Left renal pelvis (tissue), 4 donors: ENCODE measurements at places on chromosomes 1 and 21.

- DNase-seq, result no peak
These were observed 44.6 kb downstream of the PTPRC start for GRCh38 chr1:198683449-198683848.

- no peak for DNase-seq
These were observed 6.4 kb downstream of the SSBP3 start for GRCh38 chr1:54399765-54400164.

DNA sequence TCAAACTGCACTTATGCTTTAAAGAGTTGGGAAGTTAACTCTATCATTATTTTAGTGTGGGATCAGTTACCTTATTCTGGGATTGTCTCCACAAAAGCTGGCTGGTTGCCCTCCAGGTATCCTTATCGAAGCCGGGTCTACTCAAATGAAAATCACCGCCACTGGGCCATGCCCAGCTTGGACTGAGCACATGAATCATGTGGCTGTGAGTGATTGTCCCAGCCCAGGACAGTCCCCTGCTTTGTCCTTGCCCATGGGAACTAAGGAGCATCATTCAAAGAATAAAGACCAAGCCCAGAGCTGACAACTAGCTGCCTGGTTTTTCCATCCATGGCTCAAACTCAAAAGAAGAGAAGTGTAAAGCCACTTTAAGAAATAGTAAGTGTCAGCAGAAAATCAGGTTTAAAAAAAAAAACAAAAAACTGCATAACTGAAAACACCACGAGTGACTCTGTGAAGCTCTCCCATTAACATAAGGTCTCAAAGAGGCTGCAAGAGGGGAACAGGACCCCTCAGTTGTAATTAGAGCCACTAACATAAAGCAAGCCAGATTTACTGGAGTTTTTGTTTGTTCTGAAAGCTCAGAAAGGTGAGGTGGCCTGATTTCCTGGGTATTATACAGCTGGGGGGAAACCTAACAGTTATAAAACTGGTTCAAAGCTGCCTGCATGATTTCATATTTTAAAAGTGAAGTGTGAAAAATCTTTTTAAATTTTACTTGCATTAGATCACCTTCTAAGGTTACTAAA is 91.5 kb downstream of the KIF14 start:
- no peak for DNase-seq

GRCh38 chr1:241799416-241799815 is 48.6 kb upstream of the EXO1 start:
- no peak for DNase-seq

DNA sequence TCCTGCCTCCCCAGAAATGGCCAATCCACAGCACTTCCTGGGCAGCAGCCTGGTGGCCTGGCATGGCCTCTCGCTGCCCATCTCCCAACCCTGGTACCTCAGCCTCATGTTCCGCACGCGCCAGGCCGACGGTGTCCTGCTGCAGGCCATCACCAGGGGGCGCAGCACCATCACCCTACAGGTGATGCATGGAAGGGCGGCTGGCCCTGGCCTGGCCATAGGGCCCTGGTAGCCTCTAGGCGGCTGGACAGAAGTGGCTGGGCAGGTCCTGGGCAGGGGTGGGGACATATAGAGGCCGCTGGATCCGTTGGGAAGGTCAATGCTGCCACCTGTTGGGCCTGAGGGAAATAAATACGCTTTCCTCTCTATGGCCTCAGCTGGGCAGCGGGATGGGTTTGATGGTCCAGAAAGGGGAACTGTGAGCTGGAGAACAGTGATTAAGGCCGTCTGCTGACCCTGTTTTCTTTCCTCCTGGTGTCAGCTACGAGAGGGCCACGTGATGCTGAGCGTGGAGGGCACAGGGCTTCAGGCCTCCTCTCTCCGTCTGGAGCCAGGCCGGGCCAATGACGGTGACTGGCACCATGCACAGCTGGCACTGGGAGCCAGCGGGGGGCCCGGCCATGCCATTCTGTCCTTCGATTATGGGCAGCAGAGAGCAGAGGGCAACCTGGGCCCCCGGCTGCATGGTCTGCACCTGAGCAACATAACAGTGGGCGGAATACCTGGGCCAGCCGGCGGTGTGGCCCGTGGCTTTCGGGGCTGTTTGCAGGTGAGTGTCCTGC is 14.4 kb downstream of the CELSR2 start:
- no peak for DNase-seq

DNA sequence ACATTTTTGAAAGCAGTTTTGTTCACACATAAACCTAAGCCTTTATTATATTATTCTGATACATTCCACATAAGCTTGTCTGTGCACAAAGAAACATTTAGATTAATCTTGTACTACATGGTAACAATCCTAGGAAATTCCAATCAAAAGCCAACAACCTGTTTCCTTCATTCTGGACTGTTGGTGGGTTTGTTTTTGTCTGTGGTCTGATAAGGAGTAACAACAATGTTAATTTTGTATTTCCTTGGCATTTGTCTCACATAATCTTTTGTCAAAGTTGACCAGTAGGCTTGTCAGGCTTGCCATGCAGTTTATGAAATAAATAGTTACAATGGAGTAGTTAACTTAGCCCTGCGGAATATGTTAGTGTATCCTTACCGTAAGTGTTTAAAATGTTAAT is 183.3 kb downstream of the DHRS3 start:
- DNase-seq, result no peak

DNA sequence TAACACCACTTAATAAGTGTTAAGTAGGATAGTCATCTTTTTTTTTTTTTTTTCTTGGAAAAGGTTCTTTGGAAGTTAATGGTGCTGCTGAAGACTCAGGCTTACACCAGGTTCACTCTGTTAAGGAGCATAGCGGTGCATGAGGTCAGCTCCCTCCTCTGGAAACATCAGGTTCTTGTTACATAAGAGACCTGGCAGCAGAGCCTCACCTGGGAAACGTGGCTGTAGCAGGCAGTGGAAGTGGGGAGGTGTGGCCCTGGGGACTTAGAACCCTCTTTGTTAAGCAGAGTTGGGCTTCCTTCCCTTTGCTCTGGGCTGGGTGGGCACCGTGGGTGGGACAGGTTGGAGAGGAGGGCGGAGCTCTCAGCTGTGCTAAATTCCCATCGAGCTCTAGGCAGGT is 104.1 kb downstream of the CNIH3 start:
- DNase-seq, result no peak

DNA sequence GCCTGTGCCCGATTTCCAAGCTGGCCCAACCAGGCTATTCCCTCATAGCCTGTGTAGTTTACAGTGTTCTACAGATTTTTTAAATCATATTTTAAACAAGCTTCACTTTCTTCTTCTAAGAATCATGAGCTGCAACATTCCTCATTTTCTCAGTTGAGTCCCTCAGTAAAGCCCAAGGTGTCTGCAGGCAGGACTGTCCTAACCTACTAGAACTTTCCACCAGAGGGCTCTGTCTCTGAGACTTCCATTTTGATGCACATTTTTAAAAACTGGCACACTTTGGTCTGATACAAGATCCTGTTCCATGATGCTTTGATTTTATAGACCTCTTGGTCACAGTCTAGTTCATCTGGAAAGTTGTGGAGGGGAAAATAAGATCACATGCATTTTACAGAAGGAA is 21.6 kb upstream of the SLAMF6 start:
- DNase-seq, result no peak

- no peak for DNase-seq
These were observed 117.0 kb upstream of the ERRFI1 start for GRCh38 chr1:8142955-8143629.

DNA sequence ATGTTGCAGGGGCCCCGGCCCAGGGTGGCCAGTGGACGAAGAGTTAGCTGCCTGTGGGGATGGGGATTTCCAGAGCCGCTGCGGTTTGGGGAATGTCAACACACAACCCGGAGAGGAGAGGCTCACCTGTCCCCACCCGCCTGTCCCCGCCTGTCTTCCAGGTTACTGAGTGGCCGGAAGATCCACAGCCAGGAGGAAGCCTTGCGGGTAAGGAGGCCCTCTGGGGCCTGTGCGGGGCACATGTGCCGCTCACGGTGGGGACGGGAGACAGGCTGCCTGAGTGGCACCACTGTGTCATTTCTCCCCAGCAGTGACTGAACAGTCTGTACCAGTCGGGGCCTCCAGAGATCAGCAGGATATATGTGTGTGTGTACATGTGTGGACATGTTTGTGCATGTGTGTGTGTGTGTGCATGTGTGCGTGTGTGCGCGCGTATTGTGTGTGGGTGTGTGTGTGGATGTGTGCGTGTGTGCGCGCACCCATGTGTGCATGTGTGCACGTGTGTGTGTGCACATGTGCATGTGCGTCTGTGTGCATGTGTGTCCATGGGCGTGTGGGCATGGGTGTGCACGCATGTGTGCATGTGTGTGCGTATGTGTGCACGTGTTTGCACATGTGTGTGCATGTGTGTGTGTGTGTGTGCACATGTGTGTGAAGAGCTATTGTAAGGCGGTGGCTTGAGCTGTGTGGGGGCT is 25.6 kb downstream of the CSTB start:
- DNase-seq, result no peak

- no peak for DNase-seq
These were observed 22.8 kb downstream of the SLAMF7 start for GRCh38 chr1:160761886-160762285.

GRCh38 chr1:2650967-2651645 is 18.3 kb upstream of the MMEL1 start:
- no peak for DNase-seq

- no peak for DNase-seq
These were observed 33.5 kb downstream of the EPHA10 start for GRCh38 chr1:37731312-37732019.

GRCh38 chr1:172350856-172351255 is 69.6 kb upstream of the C1orf105 start:
- no peak for DNase-seq

- no peak for DNase-seq
These were observed 98.6 kb downstream of the ENAH start for GRCh38 chr1:225554216-225554812.

DNA sequence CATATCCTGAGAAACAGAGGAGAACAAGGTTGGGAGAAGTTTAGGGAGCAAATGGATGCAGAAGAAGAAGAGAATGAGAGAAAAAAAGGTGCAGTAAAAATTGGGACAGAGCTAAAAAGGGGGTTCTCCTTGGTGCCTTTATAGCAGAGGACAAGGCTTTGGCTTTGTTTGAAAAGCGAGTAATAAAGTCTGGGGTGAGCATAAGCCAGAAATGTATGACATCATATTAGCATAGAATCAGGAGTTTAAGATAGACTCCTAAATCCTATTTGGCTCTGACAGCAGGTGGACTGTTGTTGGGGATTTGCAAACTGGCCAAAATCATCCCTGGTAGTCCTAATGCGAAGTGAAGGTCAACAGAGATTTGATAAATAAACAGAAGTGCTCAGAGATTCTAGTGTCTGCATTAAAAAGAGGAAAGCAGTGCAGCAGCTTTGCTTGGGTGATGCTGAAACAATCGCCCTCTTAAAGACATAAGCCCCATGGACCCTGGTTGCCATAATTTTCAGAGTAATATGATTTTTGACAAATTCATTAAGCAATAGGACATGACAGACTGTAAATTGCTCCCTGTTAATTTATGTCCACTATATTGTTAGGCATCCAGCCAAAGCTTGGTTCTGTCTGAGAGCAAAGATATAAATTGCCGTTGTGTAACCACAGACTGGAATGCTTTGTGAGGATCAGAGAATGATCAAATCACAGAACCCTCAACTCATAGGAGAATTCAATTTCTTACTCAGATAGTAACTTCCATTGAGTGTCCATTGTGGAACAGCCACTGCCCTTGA is 385.0 kb upstream of the NFIA start:
- DNase-seq, result no peak

- DNase-seq, result no peak
These were observed 16.6 kb upstream of the PTP4A2 start for GRCh38 chr1:31954607-31955283.

DNA sequence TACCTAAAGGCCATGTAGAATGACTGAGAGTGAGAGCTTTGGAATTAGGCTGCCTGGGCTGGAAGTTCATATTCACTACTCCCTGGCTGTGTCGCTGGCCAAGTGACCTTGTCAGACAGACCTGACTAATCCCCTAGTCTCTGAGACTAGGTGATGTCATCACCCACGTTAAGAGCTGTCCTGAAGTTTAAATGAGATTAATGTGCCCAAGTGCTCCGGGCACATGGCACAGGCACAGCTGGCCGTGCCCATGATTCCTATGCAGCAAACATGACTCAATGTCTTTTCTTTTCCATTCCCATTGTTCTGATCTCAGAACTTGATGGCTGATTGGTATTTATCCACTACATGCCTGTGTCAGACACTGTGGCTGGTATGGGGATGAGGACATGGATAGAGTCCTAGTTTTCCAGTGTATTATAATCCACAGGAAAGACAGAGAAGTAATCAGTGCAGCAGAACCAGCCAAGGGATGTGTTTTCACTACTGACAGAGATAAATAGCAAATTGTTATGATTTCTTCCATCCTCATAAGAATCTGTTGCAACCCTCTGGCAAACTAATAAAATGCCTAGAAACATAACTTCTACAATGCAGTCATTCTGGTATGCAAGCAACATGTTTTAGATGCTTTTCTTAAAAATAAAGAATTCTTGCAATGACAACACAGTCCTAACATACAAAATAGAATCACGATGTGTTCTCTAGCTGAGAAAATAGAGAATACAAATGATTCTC is 180.9 kb downstream of the PCP4 start:
- no peak for DNase-seq

DNA sequence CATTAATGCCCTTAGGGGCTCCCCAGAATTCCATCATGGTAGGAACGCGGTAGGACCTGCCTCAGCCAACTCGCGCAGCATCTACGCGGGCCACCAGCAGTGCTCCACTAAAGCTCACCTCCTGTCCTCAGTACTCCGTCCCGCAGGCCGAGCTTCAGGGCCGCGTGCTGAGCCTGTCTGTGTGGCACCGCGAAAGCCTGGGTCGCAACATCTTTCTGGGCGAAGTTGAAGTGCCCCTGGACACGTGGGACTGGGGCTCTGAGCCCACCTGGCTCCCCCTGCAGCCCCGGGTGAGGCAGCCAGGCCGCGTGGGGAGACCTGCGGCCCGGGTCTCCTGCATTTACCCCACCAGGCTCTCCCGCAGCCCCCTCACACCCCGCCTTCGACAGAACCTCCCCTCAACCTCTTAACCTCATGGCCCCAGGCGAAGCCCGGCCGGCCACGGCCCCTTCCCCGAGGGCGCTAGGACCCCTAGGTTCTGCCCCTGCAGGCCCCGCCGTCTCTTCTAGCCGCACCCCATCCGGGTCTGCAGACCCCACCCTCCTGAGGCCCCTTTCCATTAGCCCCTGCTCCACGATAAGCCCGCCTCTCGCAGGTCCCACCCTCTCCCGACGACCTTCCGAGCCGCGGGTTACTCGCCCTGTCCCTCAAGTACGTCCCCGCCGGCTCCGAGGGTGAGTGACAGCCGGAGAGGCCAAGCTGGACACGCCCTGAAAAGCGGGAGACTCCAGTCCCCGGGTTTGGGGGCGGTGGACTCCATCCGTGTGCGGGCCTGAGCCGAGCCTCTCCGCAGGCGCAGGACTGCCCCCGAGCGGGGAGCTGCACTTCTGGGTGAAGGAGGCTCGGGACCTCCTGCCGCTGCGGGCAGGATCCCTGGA is 9.1 kb downstream of the SYTL1 start:
- no peak for DNase-seq
